NCI-H1694 treated with DMSO at 0.1 percent for 48 hours (cell line): ENCODE measurements at places on chromosomes 7 and 10.

DNA sequence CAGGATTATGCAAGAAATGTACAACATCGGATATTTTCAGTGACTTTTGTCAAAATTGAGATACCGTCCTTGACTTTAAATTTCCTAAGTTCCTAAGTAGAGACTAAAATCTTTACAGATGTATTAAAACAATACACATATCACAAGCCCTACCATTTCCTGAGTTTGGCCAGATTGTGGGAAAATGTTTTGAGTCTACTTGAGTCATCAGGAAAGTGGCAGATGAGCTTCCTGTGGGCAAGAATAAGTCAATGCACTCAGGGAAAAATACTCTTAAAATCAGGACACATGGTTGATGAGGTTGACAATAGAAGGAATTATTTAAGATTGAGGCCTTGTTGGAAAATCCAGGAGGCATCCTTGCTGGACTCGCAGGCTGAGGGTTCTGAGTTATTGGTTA lies 162.5 kb downstream of the SNX10 start:
- no peak for DNase-seq

DNA sequence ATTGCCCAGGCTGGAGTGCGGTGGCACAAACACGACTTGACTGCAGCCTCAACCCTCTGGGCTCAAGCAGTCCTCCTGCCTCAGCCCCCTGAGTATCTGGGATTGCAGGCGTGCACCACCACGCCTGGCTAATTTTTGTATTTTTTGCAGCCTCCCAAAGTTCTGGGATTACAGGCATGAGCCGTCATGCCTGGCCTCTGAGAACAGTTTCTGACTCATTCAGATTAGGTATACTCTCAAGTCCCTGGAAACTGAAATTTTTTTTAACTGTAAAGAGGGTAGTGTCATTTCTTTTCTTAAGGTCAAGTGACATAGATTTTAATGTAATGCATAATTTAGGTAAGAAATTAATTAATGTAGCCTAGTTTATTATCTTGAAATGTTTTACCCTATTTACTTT lies 104.7 kb downstream of the SEPTIN7 start:
- DNase-seq = no peak

DNA sequence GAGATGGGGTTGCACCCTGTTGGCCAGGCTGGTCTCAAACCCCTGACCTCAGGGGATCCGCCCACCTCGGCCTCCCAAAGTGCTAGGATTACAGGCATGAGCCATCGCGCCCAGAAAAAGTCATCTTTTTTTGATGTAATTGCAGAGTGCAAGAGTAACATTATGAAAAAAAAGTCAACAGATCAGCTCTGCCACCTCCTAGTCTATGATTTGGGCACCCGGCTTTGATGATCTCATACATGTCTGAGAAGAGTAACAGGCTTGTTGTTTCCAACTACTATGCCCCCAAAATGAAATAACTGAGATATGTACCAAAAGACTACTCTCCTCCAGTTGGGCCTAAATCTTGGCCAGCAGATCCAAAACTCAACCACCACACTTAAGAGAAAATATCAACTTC lies 40.8 kb downstream of the VOPP1 start:
- no peak for DNase-seq

GRCh38 chr10:36721871-36722270 lies 403.5 kb upstream of the ANKRD30A start:
- DNase-seq = no peak

GRCh38 chr10:43249962-43250614 lies 16.8 kb downstream of the RASGEF1A start:
- DNase-seq = no peak

GRCh38 chr7:116316838-116317628 lies 106.7 kb downstream of the TES start:
- no peak for DNase-seq
